ENCODE measurements at places on chromosomes 16 and 17.
A peak's percentile ranks its signal among the peaks of the same experiment; 100 is the strongest.

GRCh38 chr16:8109510-8110369 is 480.6 kb downstream of the TMEM114 start:
- DNase-seq, result no peak

DNA sequence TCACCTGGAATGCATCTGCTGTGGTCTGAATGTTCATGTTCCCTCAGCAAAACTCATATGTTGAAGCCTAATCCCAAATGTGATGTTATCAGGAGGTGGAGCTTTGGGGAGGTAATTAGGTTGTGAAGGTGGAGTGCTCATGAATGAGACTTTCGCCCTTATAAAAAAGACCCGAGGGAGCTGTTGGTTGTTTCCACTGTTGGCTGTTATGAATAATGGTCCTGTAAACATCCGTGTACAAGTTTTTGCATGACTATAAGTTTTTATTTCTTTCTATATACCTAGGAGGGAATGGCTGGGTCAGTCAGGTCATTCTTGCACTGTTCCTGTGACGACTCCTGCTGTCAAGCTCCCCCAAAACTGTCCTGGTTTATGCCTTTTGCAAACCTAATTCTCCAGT is 9.6 kb upstream of the CHP2 start:
- no peak for DNase-seq

DNA sequence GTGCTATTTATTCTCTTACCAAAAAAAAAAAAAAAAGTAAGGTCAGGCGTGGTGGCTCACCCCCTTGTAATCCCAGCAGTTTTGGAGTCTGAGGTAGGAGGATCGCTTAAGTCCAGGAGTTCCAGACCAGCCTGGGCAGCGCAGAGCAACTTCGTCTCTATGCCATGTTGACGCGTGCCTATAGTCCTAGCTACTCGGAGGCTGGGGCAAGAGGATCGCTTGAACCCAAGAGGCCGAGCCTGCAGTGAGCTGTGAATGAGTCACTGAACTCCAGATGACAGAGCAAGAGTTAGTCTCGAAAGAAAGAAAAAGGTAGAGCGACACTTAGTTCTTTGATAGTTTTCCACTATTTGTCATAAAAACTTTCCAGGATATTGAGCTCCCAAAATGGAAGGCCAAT is 1.4 kb upstream of the TENT4B start:
- DNase-seq, result no peak

- DNase-seq, result no peak
These were observed 43.7 kb downstream of the ABCC1 start for GRCh38 chr16:15993128-15993527.

DNA sequence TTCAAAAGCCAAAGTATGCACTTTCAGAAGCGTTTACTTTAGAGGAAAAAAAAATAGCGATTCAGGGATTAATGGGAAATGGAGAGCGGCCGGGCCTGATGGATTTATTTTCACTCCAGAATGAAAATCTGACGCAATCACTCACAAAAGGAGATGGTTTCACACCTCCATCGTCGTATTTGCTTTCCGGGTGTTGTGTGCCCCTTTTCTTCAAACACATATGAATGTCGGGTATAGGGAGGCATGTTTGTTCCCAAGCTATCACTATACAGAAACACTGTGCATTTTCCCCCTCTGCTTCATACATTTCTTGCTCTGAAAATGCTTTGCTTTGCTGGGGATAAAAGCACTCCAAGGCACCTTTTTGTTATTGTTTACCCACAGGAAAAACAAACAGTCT is 562.2 kb upstream of the ZFHX3 start:
- no peak for DNase-seq

- peak; percentile 63 for DNase-seq
These were observed 20.6 kb downstream of the ADAM11 start for GRCh38 chr17:44779211-44780025.

DNA sequence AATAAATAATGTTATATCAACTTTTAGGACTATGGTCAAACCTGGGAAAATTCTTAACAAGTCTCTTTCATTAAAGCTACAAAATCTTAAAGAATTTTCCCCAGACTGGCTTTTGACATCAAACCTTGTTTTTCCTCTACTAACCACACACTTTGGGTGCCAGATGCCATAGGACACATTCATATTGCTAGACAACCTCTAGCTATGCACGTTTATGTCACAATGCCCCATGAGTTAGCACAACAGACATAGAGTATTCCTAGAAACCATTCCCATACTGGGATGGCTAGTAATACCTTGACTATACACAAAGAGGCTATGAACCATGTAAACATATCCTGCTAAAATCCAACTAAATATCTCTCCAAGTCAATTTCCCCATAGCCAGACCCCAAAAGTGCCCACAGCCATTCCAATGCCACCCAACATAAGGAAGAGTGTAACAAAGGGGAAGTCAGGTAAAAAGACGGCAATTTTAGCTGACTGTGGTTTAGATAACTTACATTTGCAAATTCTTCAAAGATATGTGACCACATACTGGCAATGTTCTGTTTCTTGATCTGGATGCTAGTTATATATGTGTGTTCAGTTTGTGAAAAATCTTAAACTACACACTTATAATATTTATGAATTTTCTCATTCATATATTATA is 23.4 kb downstream of the SMURF2 start:
- DNase-seq, result peak; percentile 86

GRCh38 chr17:4980644-4981216 is 6.7 kb downstream of the CAMTA2 start:
- DNase-seq, result peak; percentile 46

GRCh38 chr17:27318228-27318627 is 24.3 kb downstream of the WSB1 start:
- no peak for DNase-seq

DNA sequence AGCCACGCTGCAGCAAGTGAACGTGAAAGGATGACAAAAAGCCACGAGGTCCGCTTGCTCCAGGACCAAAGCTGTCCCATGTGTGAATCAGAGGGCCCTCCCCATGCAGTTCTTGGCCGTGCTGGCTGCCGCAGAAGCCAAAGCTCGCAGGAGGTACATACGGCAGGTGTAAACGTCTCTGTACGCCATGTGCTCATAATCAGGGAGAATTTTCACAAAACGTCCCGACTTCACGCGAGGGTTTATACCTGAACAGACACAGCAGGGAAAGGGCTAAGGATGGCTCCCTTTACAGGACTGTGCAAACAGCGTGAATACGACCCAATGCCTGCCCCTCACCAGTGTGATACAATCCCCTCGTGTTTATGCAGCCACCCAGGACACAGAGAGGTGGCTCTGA is 25.3 kb downstream of the FBXO31 start:
- DNase-seq, result no peak

GRCh38 chr17:31841850-31842194 is 17.2 kb downstream of the COPRS start:
- DNase-seq, result no peak

- DNase-seq, result no peak
These were observed 10.1 kb upstream of the TMEM208 start for GRCh38 chr16:67216612-67217490.

GRCh38 chr17:33520426-33521330 is 227.6 kb upstream of the ASIC2 start:
- DNase-seq, result peak; percentile 3

- DNase-seq, result no peak
These were observed 225.7 kb downstream of the XYLT1 start for GRCh38 chr16:17244872-17245551.

DNA sequence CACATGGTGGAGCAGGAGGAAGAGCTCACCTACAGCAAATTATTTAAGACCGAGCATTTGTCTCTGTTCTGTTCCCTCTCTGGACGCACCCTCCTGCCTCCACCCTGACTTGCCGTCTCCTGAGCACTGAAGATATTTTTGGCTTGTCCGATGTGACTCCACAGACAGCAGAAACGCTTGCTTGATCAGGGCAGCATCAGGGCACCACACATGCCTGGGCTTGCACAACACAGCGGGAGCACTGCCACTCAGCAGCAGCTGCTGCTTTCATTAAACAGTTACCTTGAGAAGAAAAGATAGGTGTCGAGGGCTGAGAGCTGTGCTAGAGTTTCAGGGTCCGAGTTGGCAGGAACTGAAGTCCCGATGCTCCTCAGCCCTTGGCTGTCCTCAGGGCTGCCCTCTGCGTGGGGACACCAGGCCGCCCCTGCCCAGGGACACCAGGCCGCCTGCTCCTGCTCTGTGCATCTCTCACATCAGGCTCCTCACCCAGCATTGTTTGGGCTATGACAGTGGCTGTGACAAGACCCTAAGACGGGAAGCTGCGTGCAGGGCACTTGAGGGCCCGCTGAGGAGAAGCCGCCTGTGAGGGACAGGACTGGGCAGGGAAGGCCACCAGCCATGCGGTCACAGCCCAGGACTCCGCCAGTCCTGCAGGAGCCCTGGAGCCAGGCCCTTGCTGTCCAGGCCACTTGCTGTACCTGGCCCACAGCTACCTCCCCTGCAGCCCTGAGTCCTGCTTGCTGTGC is 21.3 kb upstream of the CDH15 start:
- no peak for DNase-seq

- peak; percentile 76 for DNase-seq
These were observed 102.7 kb upstream of the HLF start for GRCh38 chr17:55161935-55162555.

DNA sequence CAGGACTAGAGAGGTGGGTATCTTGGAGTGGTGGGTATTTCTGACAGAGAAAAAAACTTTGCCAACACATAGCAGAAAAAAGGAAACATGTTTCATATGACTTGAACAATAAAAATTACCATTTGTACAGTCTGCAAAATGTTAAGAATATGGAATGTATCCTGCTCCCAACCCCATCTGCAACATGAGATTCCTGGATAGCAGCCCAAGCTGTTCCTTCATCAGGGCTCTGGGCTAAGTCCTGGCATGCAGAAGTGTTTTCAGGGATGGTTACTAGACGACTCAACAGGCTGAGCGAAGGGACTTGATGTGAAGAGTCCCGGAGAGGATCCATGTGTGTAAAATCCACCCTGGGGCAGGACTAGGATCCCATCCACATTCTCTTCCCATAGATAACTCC is 121.0 kb upstream of the IRX3 start:
- peak; percentile 90 for DNase-seq

DNA sequence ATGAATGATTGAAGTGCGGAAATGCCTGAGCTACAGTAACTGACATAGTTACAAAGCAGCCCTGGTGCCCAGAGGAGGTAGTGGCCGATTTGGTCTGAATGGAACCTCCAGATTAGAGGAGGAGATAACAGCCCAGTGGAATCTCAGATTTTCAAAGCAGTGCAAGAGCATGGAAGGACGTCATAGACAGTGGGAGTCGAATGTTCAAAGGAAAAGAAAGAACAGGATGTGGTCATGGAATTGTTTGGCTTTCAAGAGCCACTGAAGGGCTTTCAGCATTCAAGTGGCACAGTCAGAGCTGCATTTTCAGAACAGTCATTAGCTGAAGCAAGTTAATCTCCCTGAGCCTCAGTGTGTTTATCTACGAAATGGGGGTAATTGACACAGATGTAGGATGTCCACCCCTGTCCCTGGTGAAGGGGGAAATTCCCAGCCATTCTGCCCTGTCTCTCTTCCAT is 104.6 kb upstream of the CACNG3 start:
- DNase-seq, result no peak

DNA sequence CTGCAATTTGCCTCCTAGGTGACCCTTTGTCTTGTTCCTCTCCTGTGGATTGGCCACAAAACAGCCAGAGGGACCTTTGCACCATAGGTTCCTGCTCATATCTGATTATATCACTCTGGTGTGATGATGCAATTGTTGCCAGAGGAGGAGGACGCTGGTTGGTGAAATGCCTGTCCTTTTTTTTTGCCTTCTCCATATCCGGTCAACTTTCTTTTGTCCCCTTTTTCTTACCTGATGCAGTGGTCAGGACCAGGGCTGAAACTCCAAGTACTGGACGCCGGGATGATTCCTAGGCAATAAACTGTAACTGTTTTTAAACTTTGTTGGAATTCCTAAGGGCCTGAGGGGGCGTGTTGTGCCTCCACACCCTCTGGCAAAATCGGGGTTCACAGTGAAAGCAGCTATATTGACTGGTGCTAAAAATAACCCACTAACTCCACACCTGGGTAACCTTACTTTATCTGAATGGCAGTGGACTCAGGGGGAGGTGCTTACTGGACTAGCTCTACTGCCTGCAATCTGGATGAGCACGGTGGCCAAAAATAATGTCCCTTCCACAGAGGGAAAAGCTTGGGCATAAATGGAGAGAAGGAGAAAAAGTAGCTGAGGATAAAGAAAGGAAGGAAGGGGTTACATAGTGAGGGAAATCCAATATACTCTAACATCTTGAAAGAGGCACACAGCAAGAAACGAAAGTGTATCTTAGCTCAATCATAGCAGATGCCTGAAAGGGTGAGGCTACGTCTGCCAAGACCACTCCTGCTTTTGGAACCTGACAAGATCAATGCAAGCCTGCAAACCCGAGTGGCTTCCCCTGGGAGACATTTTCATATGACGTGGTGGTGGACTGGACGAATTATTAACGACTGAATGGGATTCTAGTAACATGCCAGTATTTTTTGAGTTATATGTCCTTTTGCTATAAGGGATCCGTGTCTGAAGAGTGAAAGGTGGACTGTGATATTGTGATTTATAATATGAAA is 28.4 kb upstream of the ZNF423 start:
- DNase-seq, result no peak

- DNase-seq, result no peak
These were observed 34.9 kb downstream of the NUP93 start for GRCh38 chr16:56764835-56765234.
